Activated CD8-positive, alpha-beta memory T cell treated with anti-CD3 and anti-CD28 coated beads for 1 hour (primary cell): ENCODE measurements at places on chromosomes 7 and 10.

GRCh38 chr7:16657656-16658279, 11.8 kb downstream of the BZW2 start:
- DNase-seq, result no peak

- no peak for DNase-seq
These were observed 147.8 kb downstream of the GFRA1 start for GRCh38 chr10:116125180-116125579.

GRCh38 chr10:24119896-24120295, 89.0 kb upstream of the KIAA1217 start:
- DNase-seq, result no peak

- no peak for DNase-seq
These were observed 25.7 kb downstream of the NUB1 start for GRCh38 chr7:151367284-151367683.

DNA sequence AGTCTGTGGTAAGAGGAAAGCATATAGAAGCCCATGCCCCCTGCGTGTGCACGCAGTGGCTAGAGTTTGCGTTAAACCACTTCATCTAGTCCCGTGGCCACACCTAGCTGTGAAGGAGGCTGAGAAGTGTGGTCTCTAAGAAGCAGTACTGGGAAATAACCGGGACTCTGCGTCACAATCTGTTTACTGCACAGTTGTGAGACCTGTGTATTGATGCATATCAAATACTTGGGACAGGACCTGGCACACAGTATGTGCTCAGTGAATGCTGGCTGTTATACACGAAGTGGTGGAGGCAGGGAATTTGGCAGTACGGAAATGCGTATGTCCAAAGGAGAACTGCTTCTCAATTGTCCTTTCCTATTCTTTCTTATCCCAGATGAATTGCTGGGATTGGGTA, 149.5 kb downstream of the ARHGAP21 start:
- DNase-seq, result no peak

DNA sequence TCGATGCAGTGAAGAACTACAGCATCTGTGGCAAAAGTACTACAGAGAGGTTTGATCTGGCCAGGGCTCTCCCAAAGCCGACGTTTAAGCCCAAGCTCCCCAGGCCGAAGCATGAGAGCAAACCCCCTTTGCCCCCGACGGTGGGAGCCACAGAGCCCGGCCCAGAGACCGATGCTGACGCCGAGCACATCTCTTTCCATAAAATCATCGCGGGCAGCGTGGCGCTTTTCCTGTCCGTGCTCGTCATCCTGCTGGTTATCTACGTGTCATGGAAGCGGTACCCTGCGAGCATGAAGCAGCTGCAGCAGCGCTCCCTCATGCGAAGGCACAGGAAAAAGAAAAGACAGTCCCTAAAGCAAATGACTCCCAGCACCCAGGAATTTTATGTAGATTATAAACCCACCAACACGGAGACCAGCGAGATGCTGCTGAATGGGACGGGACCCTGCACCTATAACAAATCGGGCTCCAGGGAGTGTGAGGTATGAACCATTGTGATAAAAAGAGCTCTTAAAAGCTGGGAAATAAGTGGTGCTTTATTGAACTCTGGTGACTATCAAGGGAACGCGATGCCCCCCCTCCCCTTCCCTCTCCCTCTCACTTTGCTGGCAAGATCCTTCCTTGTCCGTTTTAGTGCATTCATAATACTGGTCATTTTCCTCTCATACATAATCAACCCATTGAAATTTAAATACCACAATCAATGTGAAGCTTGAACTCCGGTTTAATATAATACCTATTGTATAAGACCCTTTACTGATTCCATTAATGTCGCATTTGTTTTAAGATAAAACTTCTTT, 2.3 kb downstream of the LRRTM3 start:
- no peak for DNase-seq

DNA sequence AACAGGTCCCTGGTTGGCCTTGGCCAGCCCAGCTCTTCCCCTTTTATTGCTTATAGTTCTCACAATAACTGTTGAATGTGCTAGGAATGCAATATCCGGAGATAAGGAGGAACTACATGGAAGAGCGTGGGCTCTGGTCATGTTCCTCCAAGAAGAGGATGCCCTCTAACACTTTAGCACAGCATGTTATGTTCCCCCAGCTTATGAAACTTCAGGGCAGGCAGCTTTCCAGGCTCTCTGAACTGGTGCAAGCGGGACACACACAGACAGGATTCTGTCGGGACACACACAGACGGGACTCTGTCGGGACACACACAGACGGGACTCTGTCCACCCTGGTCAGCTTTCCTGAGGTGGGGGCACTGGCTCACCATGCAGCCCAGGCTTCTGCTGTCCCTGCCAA, 141.6 kb downstream of the PKD1L1 start:
- no peak for DNase-seq

DNA sequence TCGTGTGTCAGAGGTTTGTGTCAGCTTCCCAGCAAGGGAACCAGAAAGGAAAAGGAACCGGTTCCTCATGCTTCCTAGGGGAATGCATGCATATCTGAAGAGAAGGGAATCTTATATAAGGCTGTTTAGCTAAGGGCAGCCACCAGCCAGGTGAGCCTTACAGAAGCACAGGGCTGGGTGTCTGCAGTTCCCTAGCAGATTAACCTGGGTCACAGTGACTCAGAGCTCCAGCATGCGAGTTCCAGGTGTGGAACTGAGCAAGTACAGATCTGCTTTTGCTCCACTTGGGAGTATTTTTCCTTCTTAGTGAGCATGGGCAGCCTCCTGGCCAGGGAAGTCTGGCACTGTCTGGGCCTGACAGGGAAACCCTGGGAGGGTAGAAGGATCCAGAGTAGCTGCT, 957 bp upstream of the ANKRD2 start:
- no peak for DNase-seq

DNA sequence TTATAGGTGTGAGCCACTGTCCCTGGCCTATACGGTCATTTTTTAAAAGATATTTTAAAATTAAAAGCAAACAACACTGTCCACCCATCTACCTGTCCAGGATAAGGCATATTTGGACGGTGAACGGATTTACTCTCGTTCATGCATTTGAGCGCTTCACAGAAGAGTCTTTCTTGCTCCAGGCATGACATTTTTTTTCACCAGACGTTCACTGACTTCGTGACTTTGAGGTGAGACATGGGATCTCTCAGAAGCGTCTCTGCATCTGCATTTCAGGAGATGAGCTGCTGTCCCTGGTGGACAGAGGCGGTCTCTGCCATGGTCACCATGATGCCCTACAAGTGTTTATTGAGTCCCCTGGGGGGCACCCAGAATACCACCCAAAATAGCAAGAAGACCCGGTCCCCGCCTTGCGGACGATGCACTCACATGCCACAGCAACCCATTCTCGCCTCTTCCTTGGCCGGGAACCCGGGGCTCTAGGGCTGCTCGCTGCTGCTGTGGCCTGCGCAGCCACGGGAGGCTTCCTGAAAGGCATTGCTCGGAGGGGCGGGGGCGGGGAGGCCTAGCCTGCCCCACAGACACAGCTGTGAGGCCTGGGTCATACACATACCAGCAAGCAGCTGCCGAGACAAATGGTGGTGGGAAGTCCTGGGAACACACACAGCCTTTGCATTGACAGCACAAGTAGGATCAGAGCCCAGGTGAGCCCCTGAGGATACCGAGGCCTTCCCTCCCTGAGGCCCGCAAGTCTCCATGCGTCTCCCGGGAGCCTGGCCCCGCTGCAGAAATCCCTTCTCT, 84.4 kb downstream of the RGS10 start:
- DNase-seq, result no peak

- no peak for DNase-seq
These were observed 166.6 kb upstream of the KLF14 start for GRCh38 chr7:130900471-130901076.

- no peak for DNase-seq
These were observed 31.0 kb downstream of the TNKS2 start for GRCh38 chr10:91829268-91829667.

- no peak for DNase-seq
These were observed 325.7 kb downstream of the PARD3 start for GRCh38 chr10:34489411-34489810.

DNA sequence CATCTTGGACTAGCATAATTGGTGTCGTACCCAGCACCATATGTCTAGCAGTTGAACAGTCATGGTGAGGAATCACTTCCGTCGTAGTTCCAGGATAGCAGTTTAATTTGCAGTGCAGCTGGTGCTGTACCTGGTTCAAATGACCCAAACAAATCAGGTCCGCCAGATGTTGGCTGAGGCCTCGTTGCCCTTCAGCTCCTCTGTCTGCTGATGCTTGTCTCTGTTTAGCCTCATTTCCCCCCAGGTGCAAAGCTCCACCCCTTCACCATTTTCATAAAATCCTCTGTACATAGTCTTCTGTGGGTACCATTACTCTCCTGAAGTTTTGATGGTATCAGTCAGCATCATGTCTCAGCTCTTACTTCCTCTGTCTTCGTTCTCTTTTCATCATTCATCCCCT, 35.1 kb downstream of the UMAD1 start:
- no peak for DNase-seq

DNA sequence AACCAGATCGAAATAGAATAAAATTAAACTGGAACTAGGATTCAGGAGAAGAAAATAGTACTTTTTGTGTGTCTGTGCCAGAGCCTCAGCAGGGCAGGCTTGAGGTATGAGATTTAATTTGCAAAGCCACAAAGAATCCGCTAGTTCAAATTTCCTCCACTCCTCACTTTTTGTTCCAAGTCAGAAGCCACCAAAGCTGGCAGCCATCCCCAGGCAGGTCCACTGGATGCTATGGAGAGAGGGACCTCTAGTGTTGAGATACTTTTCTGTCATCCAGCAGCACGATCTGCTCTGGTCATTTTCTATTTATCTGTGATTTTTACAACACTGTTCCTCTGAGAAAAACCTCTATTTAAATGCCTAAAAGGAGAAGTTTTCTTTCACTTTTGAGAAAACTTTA, 147.9 kb upstream of the FRMD4A start:
- DNase-seq, result no peak

- DNase-seq, result no peak
These were observed 392.4 kb downstream of the PLXNA4 start for GRCh38 chr7:132183781-132184380.

DNA sequence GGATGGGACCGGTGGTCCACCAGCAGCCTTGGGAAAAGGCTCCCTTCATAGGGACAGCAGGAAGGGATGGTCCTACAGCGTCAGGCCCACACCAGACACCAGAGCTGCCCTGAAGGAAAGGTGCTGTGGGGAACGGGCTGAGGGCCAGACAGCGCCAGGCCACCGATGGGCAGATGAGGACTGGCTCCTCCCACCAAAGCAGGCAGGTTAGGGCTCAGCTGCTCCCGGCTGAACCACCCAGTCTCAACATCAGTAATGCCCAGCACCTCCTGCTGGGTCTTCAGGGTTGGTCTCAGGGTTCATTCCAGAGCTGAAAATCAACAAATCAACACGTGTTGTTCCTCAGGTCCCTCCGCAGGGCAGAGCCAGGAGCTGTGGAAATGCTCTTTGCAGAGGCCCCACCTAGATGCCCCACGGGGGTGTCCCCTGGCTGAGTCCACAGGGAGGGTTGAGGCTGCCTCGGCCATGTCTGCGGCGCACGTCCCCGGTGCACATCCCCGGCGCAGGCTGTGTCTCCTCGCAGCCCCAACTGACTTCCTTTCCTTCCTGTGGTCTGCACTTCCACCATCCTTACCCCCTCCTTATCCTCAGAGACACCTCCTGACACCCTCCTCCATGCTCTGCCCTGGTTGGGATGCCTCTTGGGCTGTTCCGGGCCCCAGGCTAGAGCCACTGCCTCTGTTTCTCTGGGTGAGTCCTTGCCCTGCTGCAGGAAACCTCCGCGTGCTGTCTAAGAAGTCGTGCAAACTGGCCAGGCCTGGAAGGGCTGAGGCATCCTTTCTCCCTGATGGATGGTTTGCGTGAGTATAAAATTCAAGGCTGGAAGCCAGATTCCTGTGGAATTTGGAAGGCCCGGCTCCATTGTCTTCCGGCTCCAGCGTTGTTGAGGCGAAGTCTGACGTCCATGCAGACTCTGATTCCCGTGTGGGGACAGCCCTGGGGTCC, 32.8 kb upstream of the CFAP46 start:
- no peak for DNase-seq

GRCh38 chr7:78787854-78788253, 665.6 kb downstream of the MAGI2 start:
- no peak for DNase-seq

GRCh38 chr7:11931307-11931706, 99.3 kb upstream of the THSD7A start:
- no peak for DNase-seq

GRCh38 chr7:90276033-90276728, 31.2 kb downstream of the CFAP69 start:
- no peak for DNase-seq

DNA sequence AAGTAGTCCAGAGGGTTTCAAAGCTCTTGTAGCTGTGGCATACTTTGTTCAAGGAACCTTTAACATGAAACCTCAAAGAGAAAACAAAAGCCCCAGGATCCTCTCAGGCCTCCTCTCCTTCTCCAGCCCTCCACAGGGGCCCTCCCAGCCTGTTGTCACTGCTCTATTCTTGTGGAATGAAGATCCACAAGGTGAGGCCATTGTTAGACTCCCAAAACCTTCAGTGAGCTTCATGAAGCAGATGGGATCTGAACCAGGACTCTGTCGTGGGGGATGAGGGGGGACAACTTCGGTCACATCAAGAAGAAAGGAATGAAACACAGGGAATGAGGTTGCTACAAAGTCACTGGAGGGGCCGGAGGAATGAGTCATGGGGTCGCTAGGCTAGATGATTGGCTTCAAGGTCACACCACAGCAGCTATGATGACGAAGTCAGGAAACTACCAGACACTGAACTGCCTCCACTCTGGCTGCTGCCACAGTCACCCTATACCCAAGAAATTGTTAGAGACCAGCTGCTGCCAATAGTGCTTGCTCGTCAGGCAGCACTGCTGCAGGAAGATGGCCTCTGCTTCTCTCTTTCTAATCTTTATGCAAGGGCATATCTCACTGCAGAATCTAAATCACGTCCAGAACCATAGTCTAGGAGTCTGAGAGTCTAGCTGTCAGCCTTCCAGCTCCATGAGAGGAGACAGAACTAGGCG, 208.8 kb downstream of the HIBADH start:
- DNase-seq, result no peak

DNA sequence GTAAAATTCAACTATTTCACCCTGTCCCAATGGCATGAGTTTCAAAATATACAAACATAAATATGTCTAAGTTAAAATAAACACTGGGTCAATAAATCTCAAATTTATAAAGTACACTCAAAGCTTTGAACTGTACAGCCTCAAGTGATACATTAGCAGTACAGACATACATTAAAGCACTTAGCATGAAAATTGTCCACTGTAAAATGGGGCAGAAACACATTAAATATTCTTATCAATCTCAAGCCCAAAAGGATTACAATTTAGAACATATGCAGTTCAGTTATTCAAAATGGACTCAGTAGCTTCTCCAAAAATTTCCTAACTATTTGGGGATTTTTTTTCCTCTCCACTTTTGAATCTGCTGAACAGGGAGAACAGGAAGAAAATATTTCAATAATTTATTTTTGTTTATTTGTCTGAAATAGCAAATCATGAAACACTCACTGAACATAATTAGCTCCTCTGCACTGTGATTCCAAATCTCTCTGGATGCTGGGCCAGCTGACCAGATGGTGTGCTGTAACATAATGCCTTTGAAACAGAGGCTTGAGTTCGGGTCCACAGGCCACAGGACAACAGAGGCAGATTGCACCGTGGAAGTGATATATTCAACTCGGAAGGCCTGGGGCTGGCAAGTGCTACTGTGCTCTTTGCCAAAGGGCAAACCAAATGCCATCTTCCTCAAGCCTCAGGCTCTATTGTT, 248.9 kb upstream of the LRRN3 start:
- DNase-seq, result no peak
